ENCODE measurements at places on chromosomes 6 and 20.

DNA sequence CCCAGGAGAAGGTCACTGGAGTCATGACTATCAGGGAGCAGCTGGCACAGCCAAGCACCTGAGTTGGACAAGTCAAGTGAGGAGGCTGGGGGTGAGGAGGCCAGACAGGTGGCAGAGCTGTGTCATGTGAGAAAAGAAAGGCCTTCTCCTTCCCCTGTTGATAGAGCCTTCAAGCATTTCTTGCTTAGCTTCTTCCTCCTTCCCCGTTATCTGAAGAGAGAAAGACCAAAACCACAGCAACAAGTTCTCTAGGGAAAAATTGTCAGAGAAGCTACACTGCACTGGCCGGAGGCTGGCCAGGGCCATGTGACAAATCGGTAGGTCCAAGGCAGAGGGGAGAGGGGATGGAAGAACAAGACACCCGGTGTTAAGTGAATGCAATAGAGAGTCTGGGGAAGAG, 202.1 kb upstream of the PRDM1 start:
- DNase-seq = no peak

DNA sequence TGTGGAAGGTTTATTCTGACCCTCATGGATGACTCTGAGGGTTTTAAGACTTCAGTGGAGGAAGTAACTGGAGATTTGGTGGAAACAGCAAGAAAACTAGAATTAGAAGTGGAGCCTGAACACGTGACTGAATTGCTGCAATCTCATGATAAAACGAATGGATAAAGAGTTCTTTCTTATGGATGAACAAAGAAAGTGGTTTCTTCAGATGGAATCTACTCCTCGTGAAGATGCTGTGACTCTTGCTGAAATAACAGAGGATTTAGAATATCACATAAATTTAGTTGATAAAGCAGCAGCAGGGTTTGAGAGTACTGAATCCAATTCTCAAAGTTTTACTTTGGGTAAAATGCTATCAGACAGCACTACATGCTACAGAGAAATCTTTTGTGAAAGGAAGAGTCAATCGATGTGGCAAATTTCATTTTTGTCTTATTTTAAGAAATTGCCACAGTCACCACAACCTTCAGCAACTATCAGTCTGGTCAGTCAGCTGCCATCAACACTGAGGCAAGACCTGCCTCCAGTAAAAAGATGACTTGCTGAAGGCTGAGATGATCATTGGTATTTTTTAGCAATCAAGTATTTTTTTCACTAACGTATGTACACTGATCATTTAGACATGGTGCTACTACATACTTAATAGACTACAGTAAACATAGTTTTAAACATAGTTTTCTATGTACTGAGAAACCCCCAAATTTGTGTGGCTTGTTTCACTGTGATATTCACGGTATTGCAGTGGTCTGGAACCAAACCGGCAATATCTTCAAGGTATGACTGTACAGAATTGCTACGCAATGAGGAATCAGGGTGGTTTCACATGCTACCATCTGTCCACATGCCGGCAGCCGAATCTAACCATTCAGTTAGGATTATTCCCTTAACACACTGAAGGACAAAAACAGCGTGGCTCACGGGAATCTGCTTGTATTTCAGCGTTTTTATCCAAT, 149.0 kb downstream of the MYB start:
- no peak for DNase-seq

GRCh38 chr6:38688579-38689087, 14.3 kb downstream of the GLO1 start:
- DNase-seq = no peak

DNA sequence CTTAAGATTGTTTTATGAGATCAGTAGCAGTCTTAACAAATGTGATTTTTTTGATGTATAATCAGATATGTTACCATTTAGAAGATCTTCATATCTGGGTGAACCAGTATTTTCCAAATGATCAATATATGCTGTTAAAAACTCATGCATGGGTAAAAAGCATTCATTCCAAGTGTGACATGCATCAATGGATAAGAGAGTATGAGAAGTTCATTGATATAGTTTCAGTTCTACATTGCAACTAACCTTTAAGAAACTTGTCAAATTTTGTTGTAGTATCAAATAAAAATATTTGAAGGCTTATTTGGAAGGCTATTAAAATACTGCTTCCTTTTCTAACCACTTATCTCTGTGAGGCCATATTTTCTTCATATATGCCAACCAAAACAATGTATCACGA, 117.7 kb downstream of the FIG4 start:
- DNase-seq = no peak

DNA sequence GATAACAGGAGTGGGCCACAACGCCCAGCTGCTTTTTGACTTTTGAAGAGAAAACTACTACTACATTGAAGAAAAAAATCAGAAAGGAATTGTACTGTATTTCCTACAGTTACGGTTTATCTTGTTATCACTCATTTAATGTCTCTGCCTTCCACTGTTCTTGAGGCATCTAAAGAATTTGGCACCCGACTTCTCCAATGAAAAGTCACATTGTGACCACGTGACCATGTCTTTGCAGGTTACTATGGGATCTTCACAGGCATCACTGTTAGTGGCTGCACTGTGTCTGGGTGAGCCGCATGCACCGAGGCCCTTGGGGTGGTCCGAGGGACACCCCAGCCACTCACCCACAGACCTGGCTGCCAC, 26.8 kb downstream of the RRBP1 start:
- no peak for DNase-seq

DNA sequence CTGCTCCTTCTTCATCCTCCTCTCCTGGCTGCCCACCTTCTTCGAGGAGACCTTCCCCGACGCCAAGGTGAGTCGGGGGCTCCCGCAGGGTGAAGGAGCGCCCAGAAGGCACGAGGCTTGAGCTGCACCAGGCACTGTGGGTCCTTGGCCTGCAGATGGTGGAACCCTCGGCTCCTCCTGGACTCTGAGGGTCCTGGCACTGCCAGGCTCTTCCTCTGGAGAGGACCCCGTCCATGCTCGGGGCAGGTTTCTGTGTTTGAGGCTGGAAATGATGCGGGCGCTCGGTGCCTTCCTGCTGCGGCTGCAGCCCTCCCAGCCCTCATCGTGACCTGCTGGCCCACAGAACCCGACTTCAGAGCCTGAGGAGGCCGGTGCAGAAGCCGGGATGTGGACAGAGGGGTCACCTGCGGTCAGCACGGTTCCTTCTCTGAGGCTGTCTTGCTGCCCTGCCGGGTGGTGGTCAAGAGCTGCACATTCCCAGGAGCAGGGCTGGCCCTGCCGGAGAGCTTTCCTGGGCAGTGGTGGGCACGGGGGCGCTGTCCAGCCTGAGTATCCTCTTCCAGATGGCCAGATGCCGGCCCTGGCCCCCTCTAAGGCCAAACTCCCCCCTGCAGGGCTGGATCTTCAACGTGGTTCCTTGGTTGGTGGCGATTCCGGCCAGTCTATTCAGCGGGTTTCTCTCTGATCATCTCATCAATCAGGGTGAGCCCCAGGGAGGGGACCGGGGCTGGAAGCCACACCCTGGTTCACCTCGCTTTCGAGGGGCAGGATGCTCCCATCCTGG, 11.3 kb downstream of the SLC17A9 start:
- DNase-seq = no peak

- no peak for DNase-seq
Observed at GRCh38 chr20:16417001-16417400, 156.2 kb downstream of the KIF16B start.

- no peak for DNase-seq
Observed at GRCh38 chr6:104253236-104253635, 606.5 kb downstream of the HACE1 start.

DNA sequence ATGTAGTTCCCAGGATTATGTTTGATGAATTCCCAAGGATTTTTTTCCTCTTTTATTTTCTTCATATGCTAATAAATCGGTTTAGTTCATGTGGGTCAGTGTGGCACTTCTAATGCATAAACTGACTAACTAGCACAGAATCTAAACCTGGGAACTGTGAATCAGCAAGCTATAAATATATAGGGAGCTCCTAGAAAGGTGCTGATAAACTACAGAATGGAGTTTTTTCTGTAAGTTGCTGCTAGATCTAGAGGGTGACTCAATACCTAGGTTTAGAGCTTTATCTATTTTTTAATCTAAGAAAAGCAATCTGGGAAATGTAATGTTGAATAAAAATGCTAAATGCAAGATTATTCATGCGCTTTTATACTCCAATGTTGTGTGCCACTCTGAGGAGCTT, 118.8 kb upstream of the PTCHD4 start:
- DNase-seq = no peak

DNA sequence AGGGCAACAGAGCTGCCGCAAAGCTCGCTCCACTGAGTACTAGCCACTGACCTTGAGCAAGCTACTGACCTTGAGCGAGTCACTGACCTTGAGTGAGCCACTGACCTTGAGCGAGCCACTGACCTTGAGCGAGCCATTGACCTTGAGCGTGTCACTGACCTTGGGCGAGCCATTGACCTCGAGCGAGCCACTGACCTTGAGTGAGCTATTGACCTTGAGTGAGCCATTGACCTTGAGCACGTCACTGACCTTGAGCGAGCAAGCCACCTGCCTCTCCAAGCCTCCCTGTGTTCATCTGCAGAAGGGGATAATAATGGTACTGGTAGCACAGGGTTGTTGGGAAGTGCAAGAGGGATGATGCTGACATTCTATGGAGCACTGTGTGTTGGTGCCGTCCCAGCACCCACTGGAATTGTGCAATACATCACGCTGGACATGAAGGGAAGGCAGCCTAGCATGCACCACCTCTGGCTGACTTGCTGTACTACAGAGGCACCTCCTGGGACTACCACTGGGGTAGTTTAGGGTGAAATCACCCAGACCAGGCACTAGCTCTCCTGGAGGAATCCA, 60.2 kb downstream of the CTCFL start:
- DNase-seq = no peak

GRCh38 chr6:34819571-34820480, 27.9 kb downstream of the BLTP3A start:
- no peak for DNase-seq

- no peak for DNase-seq
Observed at GRCh38 chr6:112384511-112384910, 37.4 kb downstream of the RFPL4B start.

DNA sequence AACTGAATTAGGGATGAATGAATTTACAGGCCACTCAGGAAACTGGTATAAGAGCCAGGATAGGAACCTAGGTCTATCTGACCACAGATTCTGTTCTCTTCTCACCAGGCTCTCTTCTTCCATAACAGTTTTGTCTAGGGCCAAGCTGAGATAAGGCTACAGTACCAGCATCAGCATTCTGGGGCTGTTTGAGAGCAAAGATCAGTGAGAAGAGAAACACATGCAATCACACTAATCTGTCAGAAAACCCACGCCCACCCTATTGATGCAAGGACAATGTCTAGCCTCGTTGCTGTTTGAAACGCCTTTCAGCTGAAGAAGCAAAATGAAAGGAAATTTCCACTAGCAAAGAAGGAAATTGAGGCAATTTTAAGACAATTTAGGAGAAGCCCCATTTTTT, 137.7 kb downstream of the LCA5 start:
- DNase-seq = no peak

GRCh38 chr6:78836598-78836997, 30.8 kb upstream of the IRAK1BP1 start:
- no peak for DNase-seq

DNA sequence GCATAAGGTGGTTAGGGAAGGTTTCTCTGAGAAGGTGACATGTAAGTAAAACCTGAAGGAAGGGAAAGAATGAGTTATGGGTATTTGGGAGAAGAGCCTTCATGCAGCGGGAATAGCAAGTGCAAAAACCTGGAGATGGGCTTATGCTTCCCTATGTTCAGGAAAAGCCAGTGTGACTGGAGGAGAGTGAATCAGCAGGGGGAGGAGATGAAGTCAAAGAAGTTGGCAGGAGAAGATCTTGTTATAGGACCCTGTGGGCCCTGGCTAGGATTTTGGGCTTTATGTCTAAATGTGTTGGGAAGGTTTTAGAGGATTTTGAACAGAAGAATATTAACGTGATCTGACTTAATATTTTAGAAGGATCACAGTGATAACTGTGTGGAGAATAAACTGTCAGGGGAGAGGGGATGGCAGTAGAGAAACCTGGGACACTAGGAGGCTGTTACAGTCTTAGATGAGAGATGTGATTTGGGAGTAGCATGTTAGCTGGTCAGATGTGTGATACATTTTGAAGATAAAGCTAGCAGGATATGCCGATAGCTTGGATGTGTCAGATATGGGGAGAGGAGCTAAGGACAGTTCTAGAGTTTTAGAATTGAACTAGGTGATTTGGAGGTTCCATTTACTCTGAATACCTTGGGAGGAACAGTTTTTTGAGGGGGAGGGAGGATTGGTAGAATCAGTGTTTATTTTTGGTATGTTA, 41.0 kb downstream of the PHF3 start:
- no peak for DNase-seq

GRCh38 chr20:57269148-57269984, 2.9 kb upstream of the BMP7 start:
- no peak for DNase-seq

DNA sequence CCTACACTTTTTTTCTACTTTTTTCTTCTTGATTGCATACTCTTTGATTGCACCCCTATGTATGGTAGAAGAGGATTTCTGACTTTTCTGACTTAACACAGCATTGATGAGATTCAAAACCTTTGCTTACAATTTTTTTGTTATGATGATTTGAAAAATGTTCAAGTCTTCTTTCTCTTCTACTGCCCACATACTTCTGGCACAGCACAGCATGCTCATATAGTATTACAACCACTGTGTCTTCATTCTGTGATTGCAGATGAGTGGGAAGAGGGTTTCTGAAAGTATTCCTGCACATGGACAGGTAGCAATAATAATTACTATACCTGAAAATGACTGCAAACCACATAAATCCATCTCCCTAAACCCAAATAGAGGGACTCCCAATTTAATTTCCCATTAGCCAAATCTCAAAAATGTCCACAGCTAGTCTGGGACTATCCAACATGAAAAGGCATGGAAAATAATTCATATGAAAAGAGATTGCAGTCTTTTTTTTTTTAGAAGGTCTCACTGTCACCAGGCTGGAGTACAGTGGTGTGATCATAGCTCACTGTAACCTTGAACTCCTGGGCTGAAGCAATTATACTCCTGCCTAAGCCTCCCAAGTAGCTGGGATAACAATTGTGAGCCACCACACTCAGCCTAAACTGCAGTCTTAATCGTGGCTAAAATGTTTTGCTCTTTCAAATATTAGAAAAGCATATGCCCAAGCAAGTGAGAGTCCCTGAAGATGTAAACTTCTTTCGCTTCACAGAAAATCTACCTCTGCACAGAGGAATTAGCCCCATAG, 15.9 kb upstream of the TENT5A start:
- no peak for DNase-seq

DNA sequence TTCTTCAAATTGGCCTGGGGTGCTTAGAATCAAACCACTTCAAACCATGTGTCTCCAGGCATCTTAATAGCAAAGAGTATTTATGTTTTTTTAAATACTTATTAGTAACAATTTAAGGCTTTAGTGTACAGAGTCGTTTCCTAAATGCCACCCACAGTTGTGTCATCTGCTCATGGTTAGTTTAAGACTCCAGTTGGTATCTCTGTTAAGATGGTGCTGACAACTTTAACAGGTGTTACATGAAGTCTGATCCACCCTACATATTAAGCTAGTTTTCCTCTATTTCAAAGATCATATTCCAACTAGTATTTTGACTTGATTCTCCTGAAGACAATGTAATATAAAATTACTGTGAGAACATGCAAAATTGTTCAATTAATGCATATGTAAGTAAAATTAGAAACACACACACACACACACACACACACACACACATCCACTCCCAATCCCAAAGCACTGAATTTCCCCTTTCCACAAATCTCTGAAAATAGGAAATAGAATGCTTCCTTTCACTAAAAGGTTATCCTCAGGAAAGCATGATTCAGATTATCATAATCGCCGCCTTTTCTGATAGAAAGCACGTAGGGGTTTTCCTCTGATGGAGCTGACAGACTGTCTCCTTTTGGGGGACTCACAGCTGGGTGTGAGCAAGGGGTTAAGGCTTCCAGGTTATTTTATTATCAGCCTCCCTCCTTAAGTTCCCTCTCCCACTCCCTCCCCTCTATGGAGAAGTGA, 10.5 kb downstream of the CNKSR3 start:
- no peak for DNase-seq

Data from CD4-positive, alpha-beta T cell treated with Interleukin-17A for 1 hour (primary cell).